ENCODE measurements at places on chromosomes 4 and X.

DNA sequence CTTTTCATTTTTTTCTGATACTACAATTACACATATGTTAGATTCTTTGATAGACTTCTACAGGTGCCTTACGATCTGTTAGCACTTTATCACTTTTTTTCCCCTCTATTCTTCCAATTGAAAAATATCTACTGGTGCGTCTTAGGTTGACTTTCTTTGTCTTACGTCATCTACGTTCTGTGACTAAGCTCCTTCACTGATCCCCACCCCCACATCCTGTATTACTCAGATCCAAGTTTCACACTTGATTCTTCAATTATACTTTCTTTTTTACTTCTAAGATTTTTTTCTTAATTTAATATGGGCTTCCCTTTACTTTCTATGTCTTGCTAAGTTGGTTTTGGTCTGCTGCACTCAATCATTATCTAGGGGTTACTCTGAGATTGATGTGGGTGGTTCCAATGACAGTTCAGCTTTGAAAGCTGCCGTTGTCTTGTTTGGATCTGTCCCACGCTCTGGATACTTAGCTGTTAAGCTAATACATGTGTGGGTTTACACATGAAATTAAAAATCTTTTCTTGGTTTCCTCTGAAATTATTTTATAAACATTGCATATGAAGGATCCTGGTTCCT is 1321.1 kb downstream of the RAPGEF2 start:
- peak; percentile 65 for DNase-seq

DNA sequence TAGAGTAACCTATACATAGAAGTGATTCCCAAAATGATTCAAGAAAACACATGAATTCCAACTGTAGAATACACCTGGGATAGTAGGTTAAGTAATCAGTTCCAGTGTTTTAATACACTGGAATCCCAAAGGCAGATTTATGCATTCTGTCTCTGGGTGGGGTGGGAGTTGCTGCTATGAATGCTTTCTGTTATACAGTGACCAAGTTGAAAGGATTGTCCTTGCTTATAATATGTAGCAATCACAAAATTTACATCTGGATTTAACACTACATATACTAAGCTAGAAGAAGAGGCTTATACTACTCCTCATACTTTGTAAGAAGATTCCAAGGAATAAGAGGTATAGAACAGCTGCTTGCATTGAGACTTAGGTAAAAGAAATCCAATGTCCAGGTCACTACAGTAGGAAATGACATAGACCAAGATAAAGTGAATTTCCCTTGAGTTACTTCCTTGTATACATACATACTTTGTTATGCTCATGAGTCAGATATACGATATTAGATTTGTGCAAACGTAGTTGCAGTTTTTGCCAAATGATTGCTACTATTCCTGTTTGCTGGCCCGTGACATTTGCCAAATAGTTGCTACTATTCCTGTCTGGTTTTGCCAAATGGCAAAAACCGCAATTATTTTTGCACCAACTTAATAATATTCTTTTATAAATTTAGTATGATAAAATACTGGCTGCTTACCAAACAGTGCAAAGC is 210.5 kb upstream of the DIAPH2 start:
- DNase-seq: no peak

GRCh38 chr4:176775338-176775737 is 17.4 kb downstream of the VEGFC start:
- no peak for DNase-seq

- peak; percentile 48 for DNase-seq
Measured at GRCh38 chrX:47232803-47233332, at the start of gene USP11. Gene USP11, plus strand, starts transcription at chrX:47233009. Its CDS starts 35 bp downstream, at chrX:47233044.

DNA sequence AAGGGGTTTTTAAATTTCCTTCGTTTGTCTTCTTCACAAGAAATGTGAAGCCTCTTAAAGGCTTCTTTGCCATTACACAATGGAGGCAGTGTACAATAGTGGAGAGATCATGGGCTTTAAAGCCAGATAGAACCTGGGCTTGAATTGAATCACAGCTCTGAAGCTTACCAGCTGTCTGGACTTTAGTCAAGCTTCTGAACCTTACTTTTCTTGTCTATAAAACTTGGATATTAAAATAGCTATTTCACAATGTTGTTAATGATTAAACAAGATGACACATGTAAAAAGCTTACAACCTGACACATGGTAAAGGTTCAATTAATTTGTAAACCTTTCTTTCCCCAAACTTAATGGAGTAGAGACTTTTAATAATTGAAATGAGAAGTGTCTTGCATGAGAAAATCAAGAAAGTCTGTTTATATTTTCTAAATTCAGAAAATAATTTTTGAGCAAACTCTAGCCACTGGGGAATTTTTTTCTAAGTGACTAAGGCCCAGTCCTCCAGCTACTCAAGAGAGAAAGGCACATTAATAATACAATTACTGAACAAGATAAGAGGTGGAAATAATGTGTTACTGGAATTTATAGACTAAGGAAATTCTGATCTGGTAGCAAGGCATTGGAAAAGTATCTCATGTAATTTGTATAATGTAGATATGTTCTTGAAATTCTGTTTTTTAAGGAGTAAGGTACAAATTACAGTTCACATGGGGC is 21.7 kb upstream of the TBC1D8B start:
- no peak for DNase-seq

GRCh38 chr4:146567396-146567795 is 45.7 kb upstream of the SLC10A7 start:
- peak; percentile 78 for DNase-seq

DNA sequence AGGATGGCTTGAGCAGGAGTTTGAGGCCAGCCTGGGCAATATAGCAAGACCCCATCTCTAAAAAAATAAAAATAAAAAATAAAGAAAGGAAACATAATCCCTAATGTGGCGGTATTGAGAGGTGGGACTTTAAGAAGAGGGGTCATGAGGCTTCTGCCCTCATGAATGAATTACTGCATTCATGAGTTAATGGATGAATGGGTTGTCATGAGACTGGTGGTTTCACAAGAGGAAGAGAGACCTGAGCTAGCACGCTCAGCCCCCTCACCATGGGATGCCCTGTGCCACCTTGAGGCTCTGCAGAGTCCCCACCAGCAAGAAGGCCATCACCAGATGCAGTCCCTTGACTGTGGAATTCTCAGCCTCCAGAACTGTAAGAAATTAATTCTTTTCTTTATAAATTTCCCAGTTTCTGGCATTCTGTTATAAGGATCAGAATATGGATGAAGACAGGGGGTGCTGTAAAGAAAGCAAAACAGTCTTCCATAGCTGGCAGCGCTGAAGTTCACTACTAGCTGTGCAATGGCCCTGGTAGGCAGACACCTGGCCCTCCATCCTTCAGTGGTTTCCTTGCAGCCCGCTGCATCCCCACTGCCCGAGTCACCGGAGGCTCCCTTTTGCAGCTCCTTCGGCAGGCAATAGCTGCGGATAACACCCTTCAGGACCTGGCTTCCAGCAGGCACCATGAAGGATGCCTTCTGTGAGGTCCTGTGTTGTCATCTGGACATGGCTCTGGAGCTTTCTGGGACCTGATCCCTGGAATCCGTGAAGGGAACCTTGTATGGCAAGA is 44.8 kb upstream of the NSG1 start:
- DNase-seq: no peak

- peak; percentile 10 for DNase-seq
Measured at GRCh38 chr4:101678180-101678579, 112.3 kb upstream of the BANK1 start.

GRCh38 chr4:152436384-152436783 is 99.5 kb downstream of the FBXW7 start:
- no peak for DNase-seq

- no peak for DNase-seq
Measured at GRCh38 chrX:112664924-112665323, 14.8 kb downstream of the LHFPL1 start.

GRCh38 chr4:102420563-102421398 is 75.5 kb upstream of the SLC39A8 start:
- peak; percentile 21 for DNase-seq

DNA sequence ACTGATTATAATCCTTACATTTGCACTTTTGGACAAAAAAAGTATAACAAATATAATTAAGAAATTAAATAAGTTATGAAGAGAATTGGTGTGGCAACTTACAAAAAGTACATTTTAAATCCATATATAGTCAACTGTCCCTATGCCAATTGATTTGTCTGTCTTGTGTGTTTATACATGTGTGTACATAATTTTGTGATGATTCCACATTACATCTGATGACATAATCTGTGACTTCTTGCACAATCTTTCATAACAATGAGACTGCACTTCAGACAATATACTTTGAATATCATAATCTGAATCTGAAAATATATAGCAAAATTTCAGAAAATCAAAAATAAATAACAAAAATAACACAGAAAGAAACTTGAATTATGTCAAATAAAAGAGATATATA is 953.4 kb downstream of the FAT4 start:
- DNase-seq: no peak

- DNase-seq: no peak
Measured at GRCh38 chrX:112120721-112121120, 38.1 kb upstream of the TRPC5 start.

- DNase-seq: no peak
Measured at GRCh38 chrX:150544835-150545770, 23.3 kb upstream of the MTM1 start.

DNA sequence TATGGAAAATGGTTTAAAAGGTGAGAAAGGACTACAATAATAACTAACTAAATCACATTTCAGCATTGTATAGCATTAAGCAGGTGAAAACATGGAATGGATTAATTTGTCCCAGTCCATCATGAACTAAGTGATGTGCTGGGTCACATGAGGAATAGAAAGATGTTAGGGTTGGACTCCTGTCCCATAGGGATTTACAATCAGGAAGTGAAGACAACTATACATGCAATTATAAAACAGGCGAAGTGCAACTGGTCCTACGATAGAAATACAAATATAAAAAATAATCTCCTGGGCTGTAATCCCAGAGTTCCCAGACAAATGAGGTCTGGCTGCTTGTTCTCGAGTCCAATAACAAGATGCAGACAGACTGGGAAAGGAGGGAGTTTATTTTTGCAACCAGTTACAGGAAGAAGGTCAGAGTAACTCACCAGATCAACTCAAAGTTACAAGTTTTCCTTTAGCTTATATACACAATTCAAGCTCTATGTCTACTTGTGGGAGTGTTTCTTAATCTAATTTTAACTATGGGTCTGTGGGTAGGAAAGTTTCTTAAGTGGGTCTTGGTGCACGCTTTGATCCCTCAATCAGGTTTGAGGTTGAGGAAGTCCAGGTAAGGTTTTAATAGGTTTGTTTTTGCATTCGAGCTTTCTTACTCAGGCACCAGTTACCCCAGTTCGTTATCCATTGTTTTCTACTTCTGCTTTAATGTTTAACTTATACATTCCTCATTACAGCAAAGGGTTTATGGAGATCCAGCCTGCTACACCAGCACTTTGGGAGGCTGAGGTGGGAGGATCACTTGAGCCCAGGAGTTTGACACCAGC is 50.1 kb downstream of the IGFBP7 start:
- DNase-seq: no peak

- DNase-seq: no peak
Measured at GRCh38 chr4:119982756-119983155, 83.9 kb downstream of the MAD2L1 start.
